ENCODE measurements at places on chromosomes 2 and 18. TPM values are rescaled to one million over a fixed set of nuclear protein-coding genes. Genes with fewer than 3 reads are reported as not detected.

The BMP10 gene
- not detected for total RNA-seq

The VSNL1 gene
- 0.58 TPM for total RNA-seq

The EFR3B gene
- total RNA-seq, result 1.7 TPM

The KYNU gene
- 4.6 TPM for total RNA-seq

The KCNE4 gene
- 17.4 TPM for total RNA-seq

The PRLH gene
- not detected for total RNA-seq

The L3MBTL4 gene
- 0.46 TPM for total RNA-seq

The CCDC74A gene
- total RNA-seq, result 4.4 TPM
